Stimulated activated CD4-positive, alpha-beta T cell treated with anti-CD3 and anti-CD28 coated beads, Interleukin-1b, Interleukin-23, amount 100 ng/mL, for 1 hour (primary cell): ENCODE measurements at places on chromosomes 3 and 15.
A peak's percentile ranks its signal among the peaks of the same experiment; 100 is the strongest.

GRCh38 chr3:41683666-41684350 lies 278.1 kb downstream of the ULK4 start:
- DNase-seq: no peak

DNA sequence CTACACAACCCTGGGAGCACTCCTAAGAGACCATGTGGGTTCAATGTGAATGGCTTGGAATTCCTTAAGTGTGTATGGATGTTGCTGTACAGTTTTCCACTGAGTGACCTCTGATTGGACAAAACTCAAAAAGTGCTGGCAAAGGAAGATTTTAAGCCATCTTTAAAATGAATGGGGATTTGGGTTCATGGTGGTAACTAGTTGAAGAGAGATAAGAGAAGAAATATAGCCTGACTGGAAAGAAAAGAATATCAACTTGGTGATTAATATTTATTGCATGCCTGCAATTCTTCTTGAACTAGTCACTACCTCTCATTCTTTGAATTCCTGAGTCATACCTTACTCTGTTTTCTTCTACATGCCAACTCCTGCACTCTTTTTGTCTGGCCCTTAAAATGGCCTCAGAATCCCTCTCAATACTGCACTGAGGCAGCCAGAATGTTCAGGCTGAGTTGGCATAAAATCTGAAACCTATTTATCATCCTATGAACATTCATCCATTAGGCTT lies 124.7 kb downstream of the RPL22L1 start:
- no peak for DNase-seq

DNA sequence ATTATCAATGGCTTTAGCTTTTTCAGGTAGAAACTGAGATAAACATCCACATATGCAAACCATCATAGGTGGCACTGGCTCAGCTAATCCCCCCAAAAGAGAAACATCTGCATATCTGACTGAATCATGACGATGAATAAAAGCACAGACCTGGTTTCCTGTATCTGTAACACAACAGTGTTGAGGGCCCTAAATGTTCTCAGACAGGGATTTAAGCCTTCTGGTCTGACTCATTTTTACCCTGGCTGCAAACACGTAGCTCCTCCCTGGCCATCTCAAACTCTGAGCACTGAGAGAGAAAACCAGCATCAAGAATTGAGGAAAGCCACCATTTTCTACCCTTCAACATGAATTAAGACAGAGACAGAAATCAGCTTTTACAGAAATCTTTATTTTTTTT lies 35.2 kb downstream of the GLB1 start:
- no peak for DNase-seq

- no peak for DNase-seq
Measured at GRCh38 chr15:85761635-85762034, 33.1 kb downstream of the KLHL25 start.

DNA sequence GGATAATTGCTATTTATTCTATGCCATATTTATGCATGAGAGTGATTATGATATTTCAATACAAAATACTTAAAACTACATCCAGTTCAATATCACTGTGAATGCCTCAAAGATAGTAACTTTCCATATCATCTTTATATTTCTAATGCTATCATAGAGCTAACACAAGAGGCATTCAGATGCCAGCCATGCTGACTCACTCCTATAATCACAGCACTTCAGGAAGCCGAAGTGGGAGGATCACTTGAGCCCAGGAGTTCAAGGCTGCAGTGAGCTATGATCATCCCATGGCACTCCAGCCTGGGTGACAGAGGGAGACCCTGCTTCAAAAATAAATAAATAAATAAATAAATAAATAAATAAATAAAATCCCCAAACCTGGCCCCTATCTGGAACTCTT lies 498.7 kb downstream of the EPHA3 start:
- DNase-seq: no peak

DNA sequence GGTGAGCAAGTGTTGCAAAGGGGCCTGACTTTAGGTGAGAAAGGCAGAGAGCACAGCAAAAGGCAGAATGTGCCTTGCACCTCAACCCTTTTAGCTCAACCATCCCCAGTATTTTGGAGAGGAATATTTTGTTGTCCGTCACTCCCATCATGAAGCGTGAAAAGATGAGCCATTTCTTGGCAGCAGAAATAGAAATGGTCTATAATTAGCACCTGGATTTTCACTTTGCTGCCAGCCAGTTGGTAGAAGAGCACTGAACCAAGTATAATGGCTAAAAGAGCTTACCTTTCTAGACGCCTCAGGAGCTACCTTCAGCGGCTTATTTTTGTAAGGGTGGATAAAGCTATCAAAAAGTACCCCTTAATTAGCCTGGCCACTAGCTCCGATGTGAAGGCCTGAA lies 406.7 kb downstream of the OCA2 start:
- no peak for DNase-seq

GRCh38 chr15:56648311-56648710 lies 85.0 kb downstream of the ZNF280D start:
- DNase-seq: no peak

DNA sequence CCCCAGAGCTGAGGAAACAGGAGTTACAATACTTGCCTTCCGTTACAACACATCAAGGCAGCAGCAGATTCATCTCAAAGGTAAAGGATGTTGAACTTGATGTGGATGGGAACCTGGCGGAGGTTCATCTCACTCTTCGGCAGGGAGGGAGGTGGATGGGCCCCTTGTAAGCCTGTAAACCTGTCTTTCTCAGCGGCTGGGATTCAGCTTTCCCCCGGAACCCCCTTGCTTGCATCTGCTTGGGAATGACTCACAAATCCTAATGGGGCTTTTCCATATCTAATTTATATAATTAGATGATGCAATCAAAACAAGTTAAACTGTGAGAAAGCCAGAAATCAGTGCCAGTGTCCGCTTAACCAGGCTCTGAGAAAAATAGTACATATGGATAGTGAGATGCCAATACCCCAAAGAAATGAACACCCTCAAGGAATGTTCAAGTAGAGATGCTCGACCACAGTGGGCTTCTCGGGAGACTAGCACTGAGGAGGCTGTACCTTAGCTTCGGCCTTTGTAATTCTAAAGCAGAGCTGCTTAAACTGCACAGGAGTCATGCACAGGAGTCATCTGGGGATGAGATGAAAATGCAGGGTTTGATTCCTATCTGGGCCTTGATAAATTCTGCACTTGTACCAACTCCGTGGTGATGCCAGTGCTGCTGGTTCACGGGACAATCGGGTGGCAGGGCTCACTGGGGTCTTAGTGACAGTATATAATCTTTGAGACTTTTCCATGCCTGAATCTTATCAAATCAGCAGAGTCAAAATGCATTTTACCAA lies 2.2 kb upstream of the FAM240A start:
- no peak for DNase-seq

DNA sequence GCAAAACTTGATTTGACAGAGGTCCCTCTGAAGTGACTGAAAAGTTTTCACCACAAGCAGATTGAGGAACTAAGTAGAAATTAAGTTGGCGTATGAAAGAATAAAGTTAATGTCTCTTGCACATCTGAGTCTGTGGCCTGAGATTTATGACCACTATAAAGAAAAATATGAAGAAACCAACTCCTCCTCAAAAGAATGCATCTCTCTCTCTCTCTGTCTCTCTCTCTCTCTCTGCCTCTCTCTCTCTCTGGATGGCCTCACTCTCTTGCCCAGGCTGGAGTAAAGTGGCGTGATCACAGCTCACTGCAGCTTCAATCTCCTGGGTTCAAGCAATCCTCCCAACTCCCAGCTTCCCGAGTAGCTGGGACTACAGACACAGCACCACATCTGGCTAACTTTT lies 55.2 kb downstream of the RPL22L1 start:
- no peak for DNase-seq

DNA sequence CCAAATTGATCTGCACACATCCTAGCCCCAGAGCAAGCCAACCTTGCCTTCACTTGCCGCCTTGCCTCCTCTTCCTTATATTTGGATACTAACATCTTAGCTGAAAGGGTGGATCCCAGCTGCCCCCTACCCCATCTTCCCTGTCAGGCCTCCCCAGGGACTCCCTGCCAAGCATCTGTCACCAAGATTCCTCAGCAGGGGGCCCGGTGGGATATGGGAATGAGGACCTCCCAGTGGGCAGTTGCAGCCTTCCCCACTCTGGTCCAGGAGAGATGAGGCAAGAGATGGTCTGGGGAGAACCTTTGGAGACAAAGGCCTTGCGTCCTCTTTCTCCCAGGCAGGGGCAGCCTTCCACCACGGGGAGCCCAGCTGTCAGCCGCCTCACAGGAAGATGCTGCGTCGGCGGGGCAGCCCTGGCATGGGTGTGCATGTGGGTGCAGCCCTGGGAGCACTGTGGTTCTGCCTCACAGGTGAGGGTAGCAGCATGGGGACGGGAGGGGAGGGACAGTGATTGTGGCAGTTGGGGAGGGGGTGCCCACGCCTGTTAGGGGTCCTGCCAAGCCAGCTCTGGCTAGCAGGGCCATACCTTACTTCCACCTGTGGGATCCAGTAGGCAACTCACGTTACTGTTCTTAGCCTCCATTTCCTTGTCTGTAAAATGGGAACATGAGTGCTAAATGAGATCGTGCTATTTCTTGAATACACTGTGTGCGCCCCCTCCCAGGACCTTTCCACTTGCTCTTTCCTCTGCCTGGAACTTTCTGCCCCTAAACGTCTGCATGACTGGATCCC lies 15.3 kb downstream of the CD276 start:
- DNase-seq: no peak

GRCh38 chr3:4776980-4777581 lies 202.2 kb upstream of the BHLHE40 start:
- DNase-seq: no peak

GRCh38 chr15:46732060-46732459 lies 985.2 kb upstream of the SEMA6D start:
- no peak for DNase-seq

DNA sequence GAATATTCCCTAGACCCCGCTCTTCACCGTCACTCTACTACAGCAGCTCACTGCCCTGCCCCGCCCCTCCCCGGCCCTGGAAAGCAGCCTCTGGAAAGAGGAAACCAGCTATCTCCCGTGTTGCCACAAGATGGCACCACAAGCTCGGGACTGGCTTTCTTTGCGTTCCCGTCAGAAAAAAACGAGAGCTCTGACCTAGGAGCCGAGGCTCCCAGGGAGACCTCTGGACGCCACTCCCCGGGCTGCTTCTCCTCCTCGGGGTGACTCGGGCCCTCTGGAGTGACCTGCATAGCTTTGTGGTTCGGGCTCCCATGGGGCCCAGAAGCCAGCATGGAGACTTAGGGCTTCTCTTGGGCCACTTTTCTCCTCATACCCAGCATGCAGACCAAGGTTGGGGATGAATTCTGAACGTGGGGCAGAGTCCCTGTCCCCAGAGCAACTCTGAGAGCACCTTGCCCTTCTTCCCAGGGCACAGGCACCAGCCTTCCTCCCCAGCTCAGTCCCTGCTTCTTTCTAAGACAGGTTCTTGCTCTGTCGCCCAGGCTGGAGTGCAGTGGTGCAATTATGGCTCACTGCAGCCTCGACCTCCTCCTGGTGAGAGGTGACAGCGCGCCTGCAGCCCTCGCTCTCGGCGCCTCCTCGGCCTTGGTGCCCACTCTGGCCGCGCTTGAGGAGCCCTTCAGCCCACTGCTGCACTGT lies 19.0 kb downstream of the STOML1 start:
- DNase-seq: peak; percentile 64

- DNase-seq: no peak
Measured at GRCh38 chr3:66297900-66298299, 77.1 kb downstream of the SLC25A26 start.

GRCh38 chr3:14340960-14341708 lies 61.3 kb upstream of the SLC6A6 start:
- no peak for DNase-seq

DNA sequence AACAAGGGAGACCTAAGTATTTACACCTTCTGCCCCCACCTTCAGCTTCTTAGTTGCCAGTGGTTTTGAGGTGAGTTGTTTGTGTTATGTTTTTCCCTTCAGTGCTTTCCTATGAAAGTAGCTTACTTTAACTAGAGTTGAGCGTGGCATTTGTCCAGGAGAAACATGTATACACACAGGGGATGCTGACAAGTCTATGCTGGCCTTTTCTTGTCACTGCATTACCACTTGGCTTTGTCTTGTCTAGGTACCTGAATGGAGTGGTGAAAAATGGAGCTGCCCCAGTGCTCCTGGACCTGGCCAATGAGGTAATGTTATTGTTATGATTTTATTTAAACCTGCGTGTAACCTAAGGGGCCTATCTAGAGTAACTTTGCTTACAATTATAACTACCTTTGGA lies 74.4 kb downstream of the CDIN1 start:
- no peak for DNase-seq

DNA sequence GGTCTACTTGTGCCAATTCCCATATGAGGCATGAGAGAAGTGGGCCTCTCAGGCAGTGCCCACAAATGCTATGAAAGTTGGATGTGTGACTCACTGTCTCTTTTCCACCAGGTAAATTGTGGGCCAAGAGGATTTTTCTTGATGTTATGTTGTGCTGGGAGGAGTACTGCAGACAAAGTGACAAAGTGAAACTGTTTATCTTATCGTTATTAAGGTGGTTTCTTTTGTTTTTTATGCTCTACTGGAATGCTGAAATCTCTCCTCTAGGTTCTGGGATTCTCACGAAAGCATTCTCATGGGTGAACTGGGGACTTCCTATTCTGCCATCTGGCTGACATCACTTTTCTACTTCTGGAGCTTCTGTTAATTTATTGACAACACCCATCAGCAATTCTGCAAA lies 919.6 kb upstream of the EPHA6 start:
- no peak for DNase-seq

DNA sequence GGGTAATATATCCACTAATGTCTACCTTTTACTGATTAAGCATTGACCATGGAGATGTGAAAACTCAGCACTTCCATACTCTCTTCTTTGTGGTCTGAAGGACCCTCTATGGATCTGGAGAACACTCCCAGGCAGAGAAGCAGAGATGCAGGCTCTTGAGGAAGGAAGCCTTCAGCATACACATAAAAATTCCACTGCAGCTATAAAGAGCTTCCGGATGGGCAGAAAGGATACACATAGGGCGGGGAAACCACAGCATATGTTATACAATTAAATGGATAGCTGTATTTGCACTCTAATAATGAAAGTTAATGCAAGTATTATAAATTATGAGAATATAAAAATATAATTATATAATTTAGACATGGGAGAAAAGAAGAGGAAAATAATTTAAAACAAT lies 1258.2 kb upstream of the ALCAM start:
- DNase-seq: no peak

DNA sequence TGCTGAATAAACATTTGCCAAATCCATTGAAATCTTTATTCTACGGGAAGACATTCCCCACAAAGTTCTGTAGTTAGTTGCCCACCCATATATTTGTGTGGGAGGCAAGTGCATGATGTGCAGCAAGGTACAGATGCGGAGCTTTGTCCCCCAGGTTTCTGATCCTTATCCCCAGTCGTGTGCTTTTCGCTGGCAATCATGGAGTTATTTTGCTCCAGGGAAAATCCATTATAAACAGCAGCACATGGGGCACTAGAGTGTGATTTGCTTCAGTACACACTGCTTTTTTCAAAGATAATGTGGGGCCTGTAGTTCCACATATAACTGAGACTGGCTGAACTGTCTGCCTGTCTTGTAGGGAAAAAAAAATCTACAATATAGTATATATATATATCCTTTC lies 132.1 kb downstream of the FEZF2 start:
- no peak for DNase-seq
